ENCODE measurements at places on chromosomes 6 and 20.

DNA sequence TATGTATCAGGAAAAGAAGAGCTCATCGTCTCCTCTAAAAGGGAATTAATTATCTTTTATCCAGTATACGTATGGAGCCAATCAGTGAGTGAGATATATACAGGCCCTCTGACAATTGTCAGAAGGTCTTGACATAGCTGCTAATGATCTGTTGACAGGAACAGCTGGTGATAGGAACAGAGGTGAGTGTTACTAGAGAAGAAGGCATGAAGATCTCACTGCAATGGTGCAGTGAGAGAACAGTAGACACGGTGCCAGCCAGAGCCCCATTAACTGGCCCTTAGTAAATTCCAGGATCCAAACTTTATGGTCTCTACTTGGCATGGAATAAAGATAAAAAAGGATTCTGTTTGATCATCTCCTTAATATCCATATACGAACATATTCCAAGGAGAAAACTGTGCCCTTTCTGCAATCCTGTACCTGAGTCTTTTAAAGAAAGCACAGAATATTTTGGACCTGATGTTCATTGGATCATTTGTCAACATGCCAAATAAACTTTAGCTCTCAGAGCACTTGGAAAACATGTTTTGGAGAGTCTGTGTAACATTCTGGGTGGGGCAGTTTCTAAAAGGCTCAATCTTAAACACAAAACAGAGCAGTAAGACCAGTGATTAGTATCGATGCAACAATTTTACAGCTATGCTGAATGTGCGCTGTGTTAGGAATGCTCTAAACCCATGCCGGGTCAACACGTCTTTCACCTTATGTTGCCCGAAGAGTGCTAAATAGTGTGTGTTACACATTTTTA lies 135.8 kb upstream of the CITED2 start:
- DNase-seq: no peak

DNA sequence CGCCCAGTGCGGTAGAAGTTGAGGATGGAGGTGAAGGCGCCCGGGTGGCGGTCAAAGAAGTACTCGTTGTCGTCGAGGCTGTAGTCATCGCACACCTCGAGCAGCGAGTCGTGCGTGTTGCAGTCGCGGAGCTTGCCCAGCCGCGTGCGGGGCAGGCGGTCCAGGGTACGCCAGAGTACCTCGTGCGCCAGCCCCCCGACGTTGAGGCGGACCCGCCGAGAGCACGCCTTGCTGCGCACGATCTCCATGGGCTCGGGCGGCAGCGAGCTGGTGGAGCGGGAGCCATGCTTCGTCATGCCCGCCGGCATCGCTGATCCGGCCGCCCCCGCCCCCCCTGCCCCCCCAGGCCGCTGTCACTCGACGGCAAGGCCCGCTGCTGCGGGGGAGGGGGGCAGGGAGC lies 295 bp downstream of the KCNB1 start:
- DNase-seq: no peak

GRCh38 chr6:44260451-44261297 lies 3.3 kb upstream of the SLC35B2 start:
- no peak for DNase-seq

GRCh38 chr6:9783567-9783966 lies 631.3 kb downstream of the TFAP2A start:
- no peak for DNase-seq

- DNase-seq: no peak
These were observed 198.5 kb upstream of the EYA4 start for GRCh38 chr6:133042550-133043120.

DNA sequence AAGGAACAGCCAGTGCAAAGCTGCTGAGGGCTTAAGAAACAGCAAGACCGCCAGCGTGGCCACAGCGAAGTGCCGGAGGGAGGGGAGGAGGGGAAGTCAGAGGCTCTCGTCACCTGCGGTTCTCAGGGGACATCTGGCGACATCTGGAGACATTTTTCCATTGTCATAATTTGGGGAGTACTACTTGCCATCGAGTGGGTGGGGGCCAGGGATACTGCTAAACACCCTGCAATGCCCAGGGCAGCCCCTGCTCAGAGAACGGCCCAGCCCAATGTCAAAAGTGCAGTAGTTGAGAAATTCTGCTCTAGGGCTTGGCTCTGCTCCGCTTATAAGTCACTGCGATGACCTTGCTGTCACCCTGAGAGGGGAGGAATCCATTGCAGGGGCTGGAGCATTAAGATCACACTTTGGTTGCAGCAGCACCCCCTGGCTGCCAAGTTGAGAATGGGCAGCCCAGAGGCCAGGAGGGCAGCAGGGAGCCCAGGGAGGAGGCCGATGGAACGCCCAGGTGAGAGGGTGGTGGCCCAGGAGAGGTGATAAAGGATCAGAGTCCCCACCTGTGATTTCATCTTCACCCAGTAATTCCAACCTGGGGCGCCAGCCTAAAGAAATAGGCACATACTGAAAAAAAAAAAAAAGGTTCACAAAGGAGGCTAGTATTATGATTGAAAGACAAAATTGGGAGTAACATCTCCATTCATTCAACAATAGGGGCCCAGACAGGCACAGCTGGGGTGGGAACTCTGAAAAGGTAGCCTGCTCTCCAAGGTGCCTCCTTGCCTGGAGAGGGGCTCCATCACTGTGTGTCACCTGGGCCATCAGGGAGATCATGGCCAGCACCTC lies 218.2 kb downstream of the BMP7 start:
- DNase-seq: no peak
